ENCODE measurements at places on chromosomes 6 and 20.

DNA sequence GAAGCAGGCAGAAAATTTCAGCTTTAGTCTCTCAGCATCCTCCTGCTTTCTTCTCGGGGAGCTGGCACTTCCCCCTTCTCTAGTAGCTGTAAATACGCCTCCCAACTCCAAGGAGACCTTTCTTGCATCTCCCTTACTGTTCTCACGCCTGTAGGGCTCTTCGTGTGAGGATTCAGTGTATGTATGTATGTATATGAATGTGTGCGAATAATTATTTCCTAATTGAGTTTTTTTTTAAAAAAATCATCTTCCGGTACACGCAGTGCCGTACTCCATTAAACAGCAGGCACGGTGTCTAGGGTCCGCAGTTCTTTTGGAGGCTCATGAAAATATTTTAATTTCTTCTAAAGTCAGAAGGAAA lies 85.4 kb downstream of the HFE start:
- DNase-seq, result no peak

DNA sequence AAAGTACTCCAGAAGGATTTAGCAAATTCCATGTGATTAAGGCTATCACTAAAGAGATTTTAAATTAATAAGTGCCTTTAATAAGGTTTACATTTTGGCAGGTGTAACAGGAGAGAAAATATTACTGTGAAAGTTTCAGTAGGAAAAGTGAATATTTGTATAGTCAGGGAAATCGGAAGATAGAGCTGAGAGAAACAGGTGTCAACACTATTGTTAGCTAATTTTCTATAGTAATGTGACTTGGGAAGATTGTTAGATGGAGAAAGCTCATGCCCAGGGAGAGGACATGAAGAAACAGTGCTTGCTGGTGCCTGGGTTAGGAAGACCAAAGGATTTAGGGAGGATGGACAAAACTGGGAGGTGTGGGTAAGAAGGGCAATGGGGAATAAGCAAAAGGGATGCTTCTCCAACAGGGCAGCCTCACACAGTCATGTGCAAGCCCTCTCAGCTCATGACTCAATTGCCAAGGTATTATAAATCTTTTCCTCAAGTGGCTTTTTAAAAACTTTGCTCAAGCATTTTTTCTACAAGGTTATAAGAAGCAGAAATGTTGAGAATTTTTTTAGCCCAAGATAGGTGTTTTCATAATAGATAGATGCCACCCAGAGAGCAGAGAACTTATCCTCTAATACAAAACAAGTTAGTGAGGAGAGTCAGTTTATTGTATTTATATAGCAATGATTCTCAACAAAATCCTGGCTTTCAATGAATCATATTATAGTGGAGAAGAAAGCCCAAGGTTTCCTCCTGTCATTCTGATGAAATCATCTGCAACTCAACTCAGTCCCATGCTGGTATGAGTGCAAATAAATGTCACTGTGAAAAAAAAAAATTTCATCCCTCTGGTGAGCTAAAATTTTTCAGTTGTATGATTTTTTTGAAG lies 325.2 kb upstream of the NT5E start:
- peak; percentile 15 for DNase-seq

DNA sequence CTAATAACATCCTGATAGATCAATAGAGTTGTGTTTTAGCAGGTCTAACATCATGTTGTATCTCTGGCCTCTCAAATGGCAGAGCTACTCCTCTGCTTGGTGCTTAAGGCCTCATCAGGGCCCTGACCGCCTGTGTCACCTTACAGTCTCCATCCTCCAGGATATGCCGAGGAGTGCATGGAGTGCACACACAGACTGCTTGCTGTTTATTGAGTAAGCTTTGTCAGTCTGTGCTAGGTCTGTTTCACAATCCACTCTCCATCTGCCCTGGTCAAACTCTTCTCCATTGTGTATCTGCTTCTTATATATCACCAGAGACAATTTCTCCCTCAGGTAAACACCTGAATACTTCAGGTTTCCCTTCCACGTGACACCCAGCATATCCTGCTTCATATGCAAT lies 136.1 kb downstream of the SLC24A3 start:
- no peak for DNase-seq

DNA sequence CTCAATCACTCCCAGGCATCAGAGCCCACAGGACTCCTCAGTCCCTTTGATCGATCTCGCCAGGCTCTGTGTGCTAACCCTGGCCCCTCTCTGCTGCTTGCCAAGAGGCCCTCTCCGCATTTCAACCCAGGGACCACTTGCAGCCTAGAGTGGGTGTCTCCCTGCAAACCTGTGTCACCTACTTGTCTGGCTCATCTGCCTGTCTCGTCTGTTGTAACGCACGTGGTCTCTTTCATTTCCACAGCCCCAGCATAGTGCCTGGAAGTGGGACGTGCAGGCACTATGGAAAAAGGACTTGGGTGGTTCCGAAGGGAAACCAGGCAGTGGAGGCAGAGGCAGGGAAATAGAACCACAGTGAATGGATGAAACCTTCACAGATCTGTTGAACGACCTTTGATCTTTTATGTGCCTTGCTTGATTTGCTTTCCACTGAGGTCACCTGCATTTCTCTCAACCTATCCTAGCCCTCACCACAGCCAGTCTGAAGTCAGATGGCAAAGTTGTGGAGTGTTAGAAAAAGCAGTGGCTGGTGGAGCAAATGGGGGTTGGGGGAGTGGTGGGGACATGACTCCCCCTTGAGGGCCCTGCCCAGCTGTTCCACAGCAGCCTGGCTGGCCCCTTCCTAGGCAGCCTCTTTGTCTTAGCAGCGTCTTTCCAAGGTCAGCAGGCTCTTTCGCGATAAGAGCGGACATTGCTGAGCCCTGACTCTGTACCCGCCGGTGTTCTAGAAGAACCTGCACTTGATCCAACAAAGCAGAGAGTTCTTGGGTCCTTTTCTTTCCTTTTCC lies 55.8 kb upstream of the TAGAP start:
- DNase-seq, result no peak

DNA sequence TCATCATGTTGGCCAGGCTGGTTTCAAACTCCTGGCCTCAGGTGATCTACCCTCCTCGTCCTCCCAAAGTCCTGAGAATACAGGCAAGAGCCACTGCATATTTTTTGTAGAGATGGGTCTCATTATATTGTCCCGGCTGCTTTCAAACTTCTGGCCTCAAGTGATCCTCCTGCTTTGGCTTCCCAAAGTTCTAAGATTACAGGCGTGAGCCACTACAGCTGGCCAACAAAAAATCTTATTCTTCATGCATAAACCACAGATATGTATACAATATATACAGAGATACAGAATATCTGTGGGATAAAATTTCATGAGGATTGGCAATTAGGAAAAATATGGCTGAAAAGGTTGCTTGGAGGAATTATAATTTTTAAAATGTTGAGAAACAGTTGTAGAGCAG lies 49.9 kb downstream of the SLC35A1 start:
- no peak for DNase-seq

GRCh38 chr6:75855052-75855451 lies 106.0 kb downstream of the MYO6 start:
- peak; percentile 48 for DNase-seq

DNA sequence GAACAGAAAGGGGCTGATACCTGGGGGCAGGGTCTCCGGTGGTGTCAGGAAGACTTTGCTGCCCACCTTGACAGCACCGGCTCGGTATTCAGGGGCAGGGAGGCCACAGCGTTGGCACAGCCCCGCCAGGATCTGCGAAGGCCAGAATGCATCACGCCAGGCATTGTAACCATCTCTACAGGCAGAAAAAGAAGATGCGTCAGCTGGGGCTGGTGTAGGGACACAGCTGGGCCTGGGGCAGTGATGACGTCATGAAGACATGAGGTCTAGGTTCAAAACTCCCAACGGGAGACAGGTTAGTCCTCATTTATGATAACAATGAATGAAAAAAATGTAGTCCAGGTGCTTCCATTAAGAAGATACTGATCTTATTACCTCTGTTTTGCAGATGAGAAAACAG lies 22.0 kb downstream of the ERGIC3 start:
- DNase-seq, result no peak

- no peak for DNase-seq
These were observed 360.6 kb upstream of the RUNX2 start for GRCh38 chr6:44967481-44967880.

- no peak for DNase-seq
These were observed 77.4 kb upstream of the TMEM170B start for GRCh38 chr6:11460001-11460668.

GRCh38 chr6:12354499-12354898 lies 64.3 kb downstream of the EDN1 start:
- DNase-seq, result no peak

GRCh38 chr6:81638366-81638765 lies 114.1 kb downstream of the TENT5A start:
- DNase-seq, result no peak

DNA sequence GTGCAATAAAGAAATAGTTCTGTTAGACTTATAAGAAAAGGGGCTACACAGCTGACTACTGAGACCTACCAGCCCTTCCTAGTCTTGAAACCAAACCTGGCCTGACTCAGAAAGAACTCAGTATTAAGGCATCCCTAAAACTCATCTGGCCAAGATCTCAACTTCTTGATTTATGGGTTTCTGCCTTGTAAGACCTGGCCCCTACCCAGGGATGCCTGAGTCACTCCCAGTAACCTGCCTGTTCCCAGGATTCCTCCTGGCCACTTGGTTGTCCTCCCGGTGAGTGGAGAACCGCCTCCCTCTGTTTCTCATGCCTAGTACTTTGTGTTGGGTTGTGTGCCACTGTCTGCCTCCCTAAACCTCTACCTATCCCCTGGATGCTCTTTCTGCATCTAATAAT lies 189.4 kb upstream of the PREP start:
- peak; percentile 60 for DNase-seq

- no peak for DNase-seq
These were observed 86.7 kb upstream of the BACH2 start for GRCh38 chr6:90383196-90383822.

- no peak for DNase-seq
These were observed 19.8 kb upstream of the MAP1LC3A start for GRCh38 chr20:34538671-34539123.

DNA sequence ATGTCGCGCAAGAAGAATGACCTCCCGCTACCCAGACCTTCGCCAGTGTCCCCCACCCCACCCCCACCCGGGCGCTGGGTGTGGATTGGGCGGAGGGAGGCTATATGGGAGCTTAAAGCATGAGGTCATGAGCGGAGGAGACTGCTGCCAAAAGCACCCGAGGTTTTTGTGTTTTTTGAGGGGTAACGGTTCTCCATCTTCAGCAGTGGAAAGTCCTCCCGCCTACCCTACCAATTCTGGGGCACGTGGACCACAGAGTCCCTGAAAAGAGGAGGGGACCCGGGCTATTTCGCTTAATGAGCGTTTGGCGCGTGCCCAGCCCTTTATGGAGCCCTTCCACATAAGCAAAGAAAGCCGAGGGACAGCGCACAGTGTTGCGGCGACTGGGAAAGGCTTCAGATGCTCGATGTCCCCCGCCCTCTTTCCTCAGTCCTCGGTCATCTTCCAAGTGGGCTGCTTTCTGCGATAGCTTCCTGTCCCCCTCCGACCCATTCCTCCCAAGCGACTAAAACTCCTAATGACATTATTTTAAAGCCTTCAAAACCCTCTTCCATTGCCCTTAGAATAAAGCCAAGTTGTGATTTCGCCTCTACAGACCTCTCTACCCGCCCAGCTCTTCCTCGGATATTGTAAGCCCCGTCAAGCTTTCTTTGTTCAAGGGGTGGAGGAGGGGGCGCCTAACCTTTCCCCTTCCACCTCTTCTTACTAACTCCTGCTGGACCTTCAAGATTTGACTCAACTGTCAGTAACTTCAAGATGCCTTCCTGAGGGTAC lies 2.1 kb upstream of the TRERF1 start:
- DNase-seq, result no peak

GRCh38 chr20:53938739-53939138 lies 131.7 kb downstream of the BCAS1 start:
- DNase-seq, result no peak

DNA sequence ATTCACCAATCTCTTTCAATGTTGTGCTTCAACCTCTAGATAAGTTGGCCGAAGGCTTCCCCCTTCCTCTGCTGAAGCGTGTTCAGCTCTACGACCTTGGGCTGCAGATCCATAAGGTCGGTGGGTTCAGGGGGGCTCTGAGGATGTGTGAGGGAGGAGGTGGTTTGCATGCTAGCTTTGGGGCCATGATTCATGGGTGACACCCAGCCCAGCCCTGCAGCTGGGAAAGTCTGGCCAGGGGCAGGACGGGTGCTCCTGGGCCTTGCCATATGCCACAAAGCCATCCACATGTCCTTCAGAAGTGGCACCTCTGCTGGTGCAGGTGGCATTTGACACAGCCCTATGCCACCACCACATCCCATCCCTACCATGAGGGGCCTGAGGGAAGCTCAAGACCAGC lies 27.6 kb downstream of the LBP start:
- no peak for DNase-seq

DNA sequence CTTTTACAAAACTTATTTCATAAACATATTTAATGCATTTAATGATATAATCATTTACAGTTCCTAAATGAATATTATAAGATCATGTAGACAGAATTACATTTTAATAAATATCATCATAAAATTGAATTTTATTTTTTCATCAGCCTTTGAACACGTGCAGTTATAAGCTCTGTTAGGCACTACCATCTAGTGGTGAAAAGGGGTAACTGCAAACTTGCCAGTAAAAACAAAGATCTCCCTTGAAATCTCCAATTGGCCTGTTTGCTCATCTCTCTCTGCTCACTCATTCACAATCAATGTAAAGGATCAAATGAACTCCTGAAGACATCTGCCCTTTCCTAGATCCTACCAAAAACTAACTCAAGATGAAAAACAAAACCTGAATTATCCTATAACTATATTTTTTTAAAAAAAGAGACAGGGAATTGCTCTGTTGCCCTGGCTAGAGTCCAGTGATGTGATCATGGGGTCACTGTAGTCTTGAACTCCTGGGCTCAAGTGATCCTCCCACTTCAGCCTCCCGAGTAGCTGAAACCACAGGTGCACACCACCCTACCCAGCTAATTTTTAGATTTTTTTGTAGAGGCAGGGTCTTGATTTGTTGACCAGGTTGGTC lies 31.7 kb downstream of the SAMHD1 start:
- peak; percentile 49 for DNase-seq

- no peak for DNase-seq
These were observed 7.3 kb downstream of the COL10A1 start for GRCh38 chr6:116118608-116119007.

GRCh38 chr6:28884423-28885131 lies 39.2 kb downstream of the TRIM27 start:
- no peak for DNase-seq

GRCh38 chr6:101539510-101540245 lies 146.2 kb downstream of the GRIK2 start:
- no peak for DNase-seq

DNA sequence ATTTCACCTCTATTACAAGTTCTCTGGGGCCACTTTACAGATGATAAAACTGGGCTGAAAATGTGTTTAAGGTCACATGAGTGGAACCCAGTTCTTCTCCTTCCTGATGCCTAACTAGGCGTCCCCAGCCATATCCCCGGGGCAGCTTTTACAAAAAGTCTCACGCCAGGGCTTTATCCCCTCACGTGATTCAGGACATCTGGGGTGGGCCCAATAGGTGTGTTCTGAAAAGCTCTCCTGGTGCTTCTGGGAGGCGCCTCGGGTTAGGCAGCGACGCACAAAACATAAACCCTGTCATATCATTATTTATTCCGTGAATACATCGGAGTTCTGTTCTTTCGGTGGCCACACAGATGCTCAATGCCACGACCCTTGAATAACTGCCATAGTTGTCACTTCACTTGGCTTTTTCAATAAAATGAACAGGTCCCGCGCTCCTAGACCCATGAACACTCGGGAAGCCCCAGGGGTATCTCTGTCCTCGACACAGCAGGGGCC lies 32.1 kb downstream of the SF3B5 start:
- no peak for DNase-seq

GRCh38 chr20:17542481-17542880 lies 11.3 kb upstream of the BFSP1 start:
- DNase-seq, result no peak

GRCh38 chr6:130293800-130294199 lies 71.0 kb upstream of the SAMD3 start:
- peak; percentile 45 for DNase-seq

- no peak for DNase-seq
These were observed 142.7 kb upstream of the SLC35B3 start for GRCh38 chr6:8578006-8578405.

All from HCT116 (cell line).